ENCODE measurements at places on chromosomes 5 and 9.

- no peak for DNase-seq
Observed at GRCh38 chr5:175489693-175490443, 11.5 kb downstream of the SFXN1 start.

- no peak for DNase-seq
Observed at GRCh38 chr9:112075009-112075378, 100.1 kb downstream of the SUSD1 start.

DNA sequence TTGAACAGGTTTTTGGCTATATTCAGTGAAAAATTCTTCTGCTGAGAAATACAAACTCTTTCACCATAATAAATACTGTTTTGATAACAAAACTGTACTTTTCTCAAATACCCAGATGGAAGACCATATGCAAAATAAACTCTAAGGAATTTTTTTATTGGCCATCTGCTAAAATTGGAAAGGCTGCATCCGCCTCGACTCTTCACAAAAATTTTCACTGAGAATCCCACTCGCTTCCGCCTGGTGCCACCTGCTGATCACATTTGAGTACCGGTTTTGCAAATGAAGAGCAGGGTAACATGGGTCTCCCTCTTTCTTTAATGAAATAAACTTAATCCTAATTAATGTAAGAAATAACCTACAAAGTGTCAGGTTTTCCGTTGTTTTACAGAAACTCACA, 76.4 kb downstream of the TTLL11 start:
- no peak for DNase-seq

DNA sequence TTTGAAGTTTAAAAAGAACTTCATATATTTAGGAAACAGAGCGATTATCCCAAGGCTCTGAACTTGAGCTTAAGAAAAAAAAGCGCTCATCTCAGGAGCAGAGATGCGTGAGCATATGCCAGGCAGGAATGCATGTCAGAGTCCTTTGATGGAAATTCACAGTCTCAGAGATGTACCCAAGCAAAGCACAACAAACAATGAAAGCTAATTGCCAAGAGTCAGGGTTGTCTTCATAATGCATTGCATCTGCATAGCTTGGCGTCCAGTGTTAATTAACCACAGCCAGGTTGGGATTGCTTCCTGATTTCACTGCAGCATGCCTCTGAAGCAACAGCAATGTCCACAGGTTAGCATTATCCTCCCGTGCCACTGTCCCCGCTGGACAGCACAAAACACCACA, 907.0 kb upstream of the DMAC1 start:
- no peak for DNase-seq

- no peak for DNase-seq
Observed at GRCh38 chr9:2132484-2133082, 117.4 kb downstream of the SMARCA2 start.

DNA sequence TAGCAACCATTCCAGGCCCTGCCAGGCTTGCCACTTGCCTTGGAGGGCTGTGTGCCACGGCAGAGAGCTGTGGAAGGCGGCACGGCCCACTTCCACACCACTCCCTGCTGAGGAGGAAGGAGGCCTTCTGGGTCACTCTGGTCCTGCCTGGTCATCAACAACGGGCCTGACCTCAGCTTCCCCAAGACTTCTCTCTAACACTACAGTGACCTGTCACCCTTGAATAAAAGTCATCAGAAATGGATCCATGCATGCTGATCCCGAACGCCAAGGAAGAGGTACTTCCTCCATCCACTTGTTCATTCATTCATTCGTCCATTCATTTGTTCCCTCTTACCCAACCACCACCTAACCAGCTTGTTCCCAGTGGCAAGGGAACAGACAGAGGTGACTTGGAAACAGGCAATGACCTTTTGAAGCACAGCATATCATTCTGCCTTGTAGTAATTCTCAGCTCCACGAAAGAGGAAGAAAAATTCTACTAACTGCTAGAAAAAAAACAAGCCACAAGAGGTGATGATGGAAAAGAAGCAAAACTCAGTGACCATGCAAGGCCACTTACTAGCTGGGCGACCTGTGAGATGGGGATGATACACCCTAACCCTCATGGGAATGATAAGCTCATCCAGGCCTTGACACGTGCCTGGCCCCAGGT, 58.6 kb downstream of the STK10 start:
- DNase-seq: no peak

GRCh38 chr5:82793808-82794419, 283.3 kb downstream of the TMEM167A start:
- peak; percentile 49 for DNase-seq

GRCh38 chr9:21452681-21453080, 12.4 kb downstream of the IFNA1 start:
- DNase-seq: no peak

- no peak for DNase-seq
Observed at GRCh38 chr9:119234636-119235035, 134.6 kb downstream of the BRINP1 start.

- no peak for DNase-seq
Observed at GRCh38 chr5:177126771-177127170, 6.8 kb upstream of the NSD1 start.

DNA sequence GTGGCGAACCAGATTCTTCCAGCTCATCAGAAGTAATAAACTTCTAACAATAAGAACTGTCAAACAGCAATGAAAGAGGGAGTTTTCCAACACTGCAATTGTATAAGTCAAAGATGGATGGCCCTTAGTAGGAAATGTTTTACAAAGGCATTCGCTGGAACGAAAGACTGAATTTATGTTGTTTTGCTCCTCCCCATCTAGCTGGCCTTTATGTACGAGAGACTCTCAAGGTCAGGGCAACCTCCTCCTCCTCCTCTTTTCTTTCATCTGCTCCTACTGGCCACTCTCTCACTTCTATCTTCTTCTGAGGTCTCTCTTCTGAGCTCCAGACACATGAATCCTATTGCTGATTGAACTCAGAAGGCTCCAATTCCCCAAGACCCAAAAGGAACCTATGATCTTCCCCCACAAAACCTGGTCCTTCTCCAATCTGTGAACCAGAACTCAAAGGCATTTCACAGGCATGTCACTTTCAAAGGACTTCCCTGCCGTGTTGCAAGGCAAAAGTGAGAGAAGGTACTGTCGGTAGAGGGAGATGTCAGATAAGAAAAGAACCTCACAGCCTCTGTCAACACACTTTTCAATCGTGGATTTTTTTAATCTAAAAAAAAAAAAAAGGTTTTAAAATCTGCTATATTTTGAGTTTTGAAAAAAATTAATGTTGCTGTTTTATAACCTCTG, 28.5 kb upstream of the PUM3 start:
- no peak for DNase-seq

GRCh38 chr5:122262103-122262502, 49.9 kb upstream of the SNCAIP start:
- no peak for DNase-seq

- DNase-seq: no peak
Observed at GRCh38 chr9:135209136-135209535, 121.7 kb downstream of the OLFM1 start.

DNA sequence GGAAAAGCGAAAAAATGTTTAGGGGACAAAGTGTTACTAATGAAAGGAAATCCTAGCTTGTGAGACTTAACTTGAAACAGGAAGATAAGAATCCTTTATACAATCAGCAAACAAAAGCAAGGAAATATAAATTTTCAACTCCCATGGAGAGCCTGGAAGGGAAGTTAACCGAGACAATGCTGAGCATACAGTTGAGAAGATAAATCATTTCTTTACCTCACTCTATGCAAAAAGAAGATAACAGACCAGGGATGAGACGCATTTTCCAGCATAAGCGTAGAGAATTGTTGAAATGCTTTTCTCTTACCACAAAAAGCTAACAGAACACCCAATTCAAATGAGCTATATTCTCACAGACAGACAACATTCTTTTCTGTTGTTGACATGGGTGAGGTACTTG, 309.6 kb downstream of the CWC27 start:
- DNase-seq: no peak

- no peak for DNase-seq
Observed at GRCh38 chr5:37720550-37720952, 119.3 kb downstream of the GDNF start.

DNA sequence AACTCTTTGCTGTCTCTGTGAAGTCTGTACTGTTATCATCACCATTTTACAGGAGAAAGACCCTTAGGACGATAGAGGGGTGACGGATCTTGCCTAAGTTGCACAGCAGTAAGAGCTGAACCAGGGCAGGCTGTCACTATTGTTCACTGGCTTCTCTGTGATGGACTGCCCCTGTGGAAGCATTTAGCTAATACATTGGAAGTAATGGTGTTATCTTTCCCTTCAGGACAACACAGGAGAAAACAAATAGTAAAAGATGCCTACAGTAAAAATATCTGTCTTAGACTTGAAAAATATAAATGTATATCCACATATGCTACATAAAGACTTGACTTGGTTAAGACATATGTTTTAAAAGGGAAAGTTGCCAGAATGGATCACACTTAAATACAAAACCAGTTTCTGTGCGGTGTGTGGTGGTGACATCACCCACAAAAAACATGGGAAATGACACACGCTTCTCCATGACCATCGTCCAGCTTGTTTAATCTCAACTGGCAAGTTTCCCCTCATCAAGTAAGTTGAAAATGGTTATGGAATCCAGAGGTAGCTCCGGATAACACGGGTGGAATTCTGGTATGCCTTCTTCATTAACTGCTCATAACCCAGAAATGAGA, 351.8 kb downstream of the EBF1 start:
- no peak for DNase-seq

GRCh38 chr5:146458894-146459293, 11.8 kb downstream of the TCERG1 start:
- no peak for DNase-seq

GRCh38 chr9:114787781-114788498, 17.9 kb downstream of the TNFSF15 start:
- DNase-seq: no peak

DNA sequence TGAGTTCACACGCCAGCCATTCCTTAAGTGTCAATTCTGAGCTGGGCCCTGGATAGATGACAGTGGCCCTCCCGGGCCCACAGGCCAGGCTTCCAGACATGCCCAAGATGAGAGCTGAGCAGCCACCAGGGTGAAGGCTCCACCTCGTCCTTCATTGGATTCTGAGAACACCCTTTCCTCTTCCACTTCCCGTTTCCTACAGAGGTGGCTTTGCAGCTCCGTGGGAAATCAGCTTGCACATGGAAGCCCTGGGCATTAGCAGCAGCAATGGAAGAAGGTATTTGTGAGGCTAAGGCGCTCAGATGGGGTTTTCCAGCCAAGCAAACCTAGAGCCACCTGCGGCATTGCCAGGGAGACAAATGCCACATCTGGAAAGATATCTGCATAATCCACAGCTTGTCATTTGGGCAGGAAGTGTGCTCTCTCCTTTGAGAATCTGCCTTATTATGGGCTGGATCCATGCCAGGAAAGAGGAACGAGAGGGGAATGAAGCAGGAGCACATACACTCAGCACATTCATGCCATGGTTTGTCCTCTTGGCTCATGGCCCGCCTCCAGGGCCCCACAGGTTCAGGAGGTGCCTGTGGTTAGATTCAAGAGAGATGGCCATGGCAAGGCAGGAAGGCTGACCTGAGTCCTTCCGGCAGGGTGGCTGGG, 34.1 kb downstream of the CFAP77 start:
- no peak for DNase-seq

DNA sequence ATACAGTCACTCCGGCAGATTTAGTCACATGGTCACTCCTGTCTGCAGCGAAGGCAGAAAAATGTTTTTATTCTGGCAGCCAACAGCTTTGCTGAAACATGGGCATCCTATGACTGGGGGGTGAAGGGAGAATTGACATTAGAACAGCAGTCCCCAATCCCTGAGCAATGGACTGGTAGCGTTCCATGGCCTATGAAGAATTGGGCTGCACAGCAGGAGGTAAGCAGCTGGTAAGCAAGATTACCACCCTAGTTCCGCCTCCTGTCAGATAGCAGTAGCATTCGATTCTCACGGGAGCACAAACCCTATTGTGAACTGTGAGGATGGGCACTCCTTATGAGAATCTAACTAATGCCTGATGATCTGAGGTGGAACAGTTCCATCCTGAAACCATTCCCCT, 93.1 kb upstream of the FTMT start:
- no peak for DNase-seq

- no peak for DNase-seq
Observed at GRCh38 chr9:124366476-124367220, 48.6 kb downstream of the PSMB7 start.

DNA sequence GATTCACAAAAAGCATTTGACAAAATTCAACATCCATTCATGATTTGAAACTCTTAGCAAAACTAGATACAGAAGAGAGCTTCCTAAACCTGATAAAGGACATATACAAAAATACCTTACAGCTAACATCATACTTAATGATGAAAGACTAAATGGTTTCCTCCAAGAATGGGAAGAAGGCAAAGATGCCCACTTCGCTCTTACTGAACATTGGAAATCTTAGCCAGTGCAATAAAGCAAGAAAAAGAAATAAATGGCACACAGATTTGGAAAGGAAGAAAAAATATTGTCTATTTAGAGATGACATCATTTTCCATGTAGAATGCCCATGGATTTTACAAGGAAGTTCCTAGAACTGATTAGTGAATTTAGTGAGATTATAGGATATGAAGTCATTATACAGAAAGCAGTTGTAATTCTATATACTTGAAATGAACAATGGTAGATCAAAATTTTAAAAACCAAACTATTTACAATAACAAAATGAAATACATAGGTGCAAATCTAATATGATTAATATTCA, 64.4 kb downstream of the NAA35 start:
- no peak for DNase-seq

GRCh38 chr9:12716823-12717600, 23.8 kb downstream of the TYRP1 start:
- no peak for DNase-seq

DNA sequence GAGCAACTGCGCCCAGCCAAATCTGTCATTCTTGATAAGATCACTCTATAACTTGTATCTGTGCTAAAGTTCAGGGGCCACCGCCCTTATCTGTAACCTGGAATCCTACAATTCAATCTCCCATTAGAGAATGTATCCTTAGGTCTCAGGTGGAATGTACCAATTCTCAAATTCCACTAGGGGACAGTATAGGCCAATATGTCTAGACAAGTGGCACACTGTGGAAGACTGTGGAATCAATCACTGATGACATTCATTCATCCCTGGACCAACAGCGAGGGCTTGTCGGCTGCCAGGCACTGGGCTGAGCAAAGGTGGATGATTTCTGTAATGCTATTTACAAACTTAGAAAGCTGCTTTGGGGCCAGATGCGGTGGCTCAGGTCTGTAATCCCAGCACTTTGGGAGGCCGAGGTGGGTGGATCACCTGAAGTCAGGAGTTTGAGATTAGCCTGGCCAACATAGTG, 28.7 kb upstream of the MEGF9 start:
- no peak for DNase-seq

- DNase-seq: peak; percentile 52
Observed at GRCh38 chr5:81779125-81779915, 28.4 kb upstream of the SSBP2 start.

DNA sequence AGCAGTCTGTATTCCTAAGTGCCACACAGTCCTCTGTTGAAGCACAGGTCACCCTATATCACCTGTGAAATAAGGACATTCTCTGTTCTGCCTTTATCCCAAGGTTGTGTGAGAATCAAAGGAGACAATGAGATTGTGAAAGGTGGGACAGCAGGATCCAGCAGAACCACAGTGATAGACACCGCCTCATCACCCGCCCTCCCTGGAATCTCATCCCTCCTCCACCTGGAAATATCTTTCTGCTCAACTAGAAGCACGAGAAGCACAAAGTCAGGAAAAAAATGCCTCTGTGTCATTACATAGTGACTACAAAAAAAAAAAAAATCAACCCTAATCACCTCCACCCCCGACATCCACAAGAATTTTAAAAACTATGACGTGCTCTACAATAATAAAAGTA, 32.3 kb downstream of the KLHL3 start:
- no peak for DNase-seq

Measured in activated T-cell treated with anti-CD3 and anti-CD28 coated beads, Interleukin-2, amount 50 U/mL, for 48 hours (primary cell).